ENCODE measurements at places on chromosomes 1 and 21.

DNA sequence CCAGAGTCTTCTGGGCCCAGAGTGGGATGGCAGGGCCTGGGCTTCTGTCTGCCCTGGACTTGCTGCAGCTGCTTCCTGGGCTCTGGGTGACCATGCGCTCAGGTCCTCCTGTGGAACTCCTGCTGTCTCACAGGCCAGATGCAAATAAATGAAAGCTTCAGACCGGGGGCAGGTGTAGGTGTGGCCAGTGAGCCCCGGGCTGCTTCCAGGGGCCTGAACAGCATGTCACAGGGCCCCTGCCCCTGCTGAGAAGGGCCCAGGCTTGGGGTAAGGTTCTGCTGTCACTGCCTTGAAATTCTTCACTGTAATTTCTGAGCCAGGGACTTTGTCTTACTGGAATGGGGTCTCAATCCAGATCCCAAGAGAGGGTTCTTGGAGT, 2.5 kb upstream of the PKNOX1 start:
- no peak for DNase-seq

DNA sequence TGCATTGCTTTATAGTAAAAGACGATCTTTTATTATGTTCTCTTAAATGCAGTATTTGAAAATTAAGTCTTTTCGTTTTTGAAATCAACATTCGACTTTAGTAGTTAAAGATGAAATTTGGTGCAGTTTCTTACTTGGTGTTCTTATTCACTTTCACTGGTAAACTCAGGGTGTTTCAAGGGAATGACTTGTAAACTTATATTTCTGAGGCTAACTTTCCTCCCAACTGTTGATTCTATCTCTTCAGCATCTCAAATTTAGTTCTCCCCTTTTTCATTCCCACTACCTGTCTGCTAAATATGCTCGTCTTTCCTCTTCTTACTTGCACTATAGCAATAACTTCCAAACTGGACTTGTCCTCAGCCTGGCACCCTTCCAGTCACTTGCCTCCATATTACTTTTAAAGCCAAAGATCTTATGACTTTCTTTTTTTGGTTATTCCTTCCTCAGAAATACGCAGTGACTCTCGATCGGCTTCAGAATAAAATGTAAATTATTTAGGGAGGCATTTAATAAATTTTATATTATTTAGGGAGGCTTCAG, 988 bp downstream of the SLC35A3 start:
- DNase-seq: no peak

DNA sequence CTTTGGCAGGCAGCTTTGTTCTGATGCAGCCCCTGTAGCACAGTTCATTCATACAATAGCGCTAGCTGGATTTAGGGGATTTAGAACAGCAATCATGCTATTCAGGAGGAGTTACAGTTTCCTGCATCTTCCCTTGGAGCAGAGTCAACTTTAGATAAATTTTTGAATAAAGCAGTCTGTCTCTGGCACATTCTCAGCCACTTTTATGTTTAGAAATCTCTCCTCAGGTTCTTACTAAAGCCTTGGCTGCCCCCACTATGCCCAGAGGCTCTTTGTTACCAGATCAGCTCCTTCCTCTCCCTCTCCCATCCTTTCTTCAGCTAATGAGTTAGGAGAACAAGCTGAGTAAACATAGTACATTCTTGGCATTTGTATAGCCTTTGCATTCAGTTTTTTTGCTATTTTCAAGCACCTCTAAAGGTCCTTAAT, 17.0 kb upstream of the PIGC start:
- no peak for DNase-seq

- no peak for DNase-seq
These were observed 39.0 kb downstream of the TNFRSF8 start for GRCh38 chr1:12102066-12102465.

GRCh38 chr21:45992301-45993209, 11.0 kb downstream of the COL6A1 start:
- DNase-seq: no peak

DNA sequence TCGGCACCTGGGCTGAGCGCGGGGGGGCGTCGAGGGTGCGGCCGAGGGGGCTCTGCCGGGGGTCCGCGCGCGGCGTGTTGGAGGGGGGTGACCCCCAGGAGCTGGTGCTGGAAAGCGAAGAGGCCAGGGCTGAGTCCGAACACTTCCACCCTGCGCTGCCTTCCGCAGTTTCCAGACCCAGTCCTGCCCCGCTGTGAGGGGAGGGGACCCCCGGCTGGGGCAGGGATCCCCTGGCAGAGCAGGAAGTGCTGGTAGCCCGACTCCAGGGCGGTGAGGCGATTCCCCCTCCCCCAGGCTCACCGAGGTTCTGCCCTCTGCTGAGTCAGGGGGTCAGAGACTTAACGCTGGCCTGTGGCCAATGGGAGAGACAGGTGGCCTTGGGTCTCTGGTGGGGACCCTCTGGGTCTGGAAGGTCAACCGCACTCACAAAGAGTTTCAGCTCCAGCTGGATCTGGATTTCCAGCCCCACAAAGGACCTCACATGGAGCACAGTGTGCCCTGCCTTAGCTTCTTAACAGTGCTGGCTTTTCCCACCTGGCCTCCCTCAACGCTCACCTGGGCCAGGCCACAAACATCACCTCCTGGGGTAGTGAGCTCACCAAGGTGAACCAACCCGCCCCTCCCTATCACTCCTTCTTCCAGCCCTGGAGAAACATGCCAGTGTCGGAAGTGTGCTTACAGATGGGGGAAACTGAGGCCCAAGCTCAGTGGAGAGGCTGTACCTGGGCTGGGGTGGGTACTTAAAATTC, 39.8 kb upstream of the SYNC start:
- DNase-seq: no peak

DNA sequence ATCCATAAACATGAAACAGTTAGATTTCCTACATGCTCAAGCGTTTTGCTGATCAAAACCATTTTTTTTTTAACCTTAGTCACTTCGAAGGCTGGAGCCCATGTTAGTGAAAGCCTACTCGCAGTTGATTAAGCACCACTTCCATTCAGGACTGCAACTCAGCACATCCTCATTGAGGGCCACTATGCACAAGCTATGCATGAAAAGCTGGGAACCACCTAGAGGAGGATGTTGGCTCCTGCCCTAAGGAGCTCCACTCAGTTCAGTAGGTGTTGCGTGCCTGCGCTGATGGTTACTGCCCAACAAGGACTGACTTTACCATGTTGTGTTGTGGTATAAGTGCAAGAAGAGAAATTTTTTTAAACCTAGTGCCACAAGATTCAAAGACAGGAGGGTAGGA, 181.4 kb upstream of the L1TD1 start:
- no peak for DNase-seq

DNA sequence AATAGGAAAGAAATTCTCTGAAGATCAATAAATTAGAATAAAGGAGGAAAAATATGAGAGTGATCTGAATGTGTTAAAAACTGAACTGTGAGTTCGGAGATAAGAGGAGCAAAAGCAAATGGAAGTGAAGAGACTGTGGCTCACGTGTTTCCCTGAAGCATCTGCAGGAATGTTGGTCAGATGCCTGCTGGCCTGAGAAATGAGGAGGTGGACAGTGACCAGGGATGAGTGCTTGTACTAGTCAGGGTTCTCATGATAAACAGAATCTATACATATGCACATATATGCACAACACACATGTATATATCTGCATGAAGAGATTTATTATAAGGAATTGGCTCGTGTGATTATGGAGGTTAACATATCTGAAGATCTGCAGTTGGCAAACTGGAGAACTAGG, 103.4 kb upstream of the TIAM1 start:
- DNase-seq: peak; percentile 38

- no peak for DNase-seq
These were observed 20.5 kb downstream of the KCNC4 start for GRCh38 chr1:110230381-110231199.

- DNase-seq: no peak
These were observed 138.4 kb downstream of the PLXNA2 start for GRCh38 chr1:208105756-208106155.

- peak; percentile 57 for DNase-seq
These were observed 103.7 kb upstream of the NFIA start for GRCh38 chr1:60978421-60979357.

- DNase-seq: no peak
These were observed 27.3 kb downstream of the CAMK2N1 start for GRCh38 chr1:20458717-20459116.

- no peak for DNase-seq
These were observed 134.8 kb downstream of the BACH1 start for GRCh38 chr21:29433366-29434059.

DNA sequence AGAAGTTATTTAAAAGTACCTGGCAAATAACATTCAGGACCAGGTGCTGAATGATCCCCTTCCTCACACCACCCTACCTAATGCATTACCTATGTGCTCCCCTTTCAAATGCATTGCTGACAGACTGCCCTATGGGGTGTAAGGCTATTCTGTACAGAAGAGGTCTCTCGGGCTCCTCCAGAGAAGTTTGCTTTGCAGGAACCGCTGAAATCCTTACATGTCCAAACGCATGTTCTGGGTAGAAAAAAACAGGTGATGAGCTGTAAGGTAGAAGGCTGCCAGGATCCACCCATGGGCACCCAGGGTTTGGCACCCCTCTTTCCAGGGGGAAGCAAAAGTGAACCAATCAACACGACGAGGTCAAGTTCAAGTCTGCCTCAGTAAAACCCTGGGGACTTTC, 58.3 kb upstream of the TARBP1 start:
- no peak for DNase-seq

GRCh38 chr1:65163201-65163805, 15.3 kb downstream of the AK4 start:
- DNase-seq: no peak

- DNase-seq: peak; percentile 3
These were observed 170.9 kb downstream of the LRRC7 start for GRCh38 chr1:69738458-69739250.

DNA sequence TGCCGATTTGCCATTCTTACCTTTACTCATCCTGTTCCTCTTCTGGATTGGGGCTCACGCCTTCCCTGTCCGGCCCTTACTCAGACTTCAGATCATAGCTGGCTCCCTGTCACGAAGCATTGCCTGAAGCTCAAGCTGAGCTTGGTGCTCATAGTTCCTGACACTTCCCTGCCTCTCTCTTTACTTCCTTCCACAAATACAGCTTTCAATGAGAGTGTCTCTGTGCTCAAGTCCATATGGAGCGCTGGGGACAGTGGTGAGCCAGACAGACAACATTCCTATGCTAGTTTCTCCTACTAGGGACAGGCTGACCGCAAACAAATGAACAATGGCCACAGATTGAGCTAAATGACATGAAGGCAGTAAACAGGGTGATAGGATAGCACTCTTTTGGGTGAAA, 38.1 kb downstream of the HHAT start:
- no peak for DNase-seq

GRCh38 chr1:92486251-92487077, at the start of gene GFI1:
Gene GFI1, minus strand, starts transcription at chr1:92486925. Its CDS starts 3,438 bp downstream, at chr1:92483487.
- DNase-seq: no peak

- no peak for DNase-seq
These were observed 324.6 kb downstream of the SPATA17 start for GRCh38 chr1:217955723-217956122.

GRCh38 chr1:103514920-103515503, 10.5 kb upstream of the RNPC3 start:
- peak; percentile 60 for DNase-seq

DNA sequence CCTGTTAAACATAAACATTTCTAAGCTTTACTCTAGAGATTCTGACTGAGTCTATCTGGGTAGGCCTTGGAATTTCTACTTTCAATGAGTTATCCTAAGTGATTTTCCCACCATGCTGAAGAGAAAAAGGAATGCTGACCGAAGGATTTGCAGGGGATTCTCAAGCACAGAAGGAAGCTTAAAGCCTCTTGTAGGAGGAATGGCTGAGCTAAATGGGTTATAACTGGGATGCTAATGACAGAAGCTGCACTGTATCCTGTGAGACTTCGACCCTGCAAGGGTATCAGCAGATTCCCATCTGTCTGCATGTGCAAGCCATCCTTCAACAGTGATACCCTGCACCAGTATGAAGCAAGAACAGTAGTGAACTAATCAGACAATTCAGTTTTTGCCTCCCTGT, 35.4 kb downstream of the SLC35D1 start:
- DNase-seq: peak; percentile 14

DNA sequence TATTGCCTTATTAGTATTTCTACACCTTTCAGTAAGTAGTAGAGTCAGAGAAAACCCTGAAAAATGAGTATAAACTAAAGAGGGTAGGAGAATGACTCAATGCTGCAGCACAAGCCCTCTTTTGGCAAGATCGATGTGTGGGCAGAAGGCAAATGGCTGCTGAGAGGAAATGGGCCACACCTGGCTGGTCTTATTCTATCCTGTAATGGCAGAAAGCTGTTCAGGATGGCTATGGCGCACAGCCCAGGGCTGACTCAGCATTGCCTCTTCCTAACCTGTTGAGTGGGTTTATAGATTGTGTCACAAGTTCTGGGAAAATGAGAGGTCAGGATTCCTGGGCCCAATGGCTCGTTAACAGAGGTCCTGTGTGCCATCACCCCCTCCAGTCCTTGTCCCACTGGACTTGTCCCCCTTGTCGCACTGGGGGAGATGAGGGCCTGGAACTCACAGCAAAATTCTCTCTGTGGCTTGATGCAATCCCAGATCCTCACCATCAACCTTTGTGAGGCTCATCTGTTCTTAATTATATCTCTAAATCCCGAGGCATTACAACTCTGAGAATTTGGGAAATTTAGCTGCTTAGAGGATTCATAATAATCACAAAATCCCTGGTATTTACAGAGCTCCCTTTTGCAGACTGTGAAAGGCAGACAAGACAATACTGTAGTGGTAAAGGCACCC, 13.2 kb downstream of the HMGB4 start:
- DNase-seq: peak; percentile 97

GRCh38 chr1:203569490-203570318, 56.9 kb upstream of the ATP2B4 start:
- DNase-seq: no peak

GRCh38 chr1:115337276-115337632, 795 bp downstream of the NGF start:
- no peak for DNase-seq

DNA sequence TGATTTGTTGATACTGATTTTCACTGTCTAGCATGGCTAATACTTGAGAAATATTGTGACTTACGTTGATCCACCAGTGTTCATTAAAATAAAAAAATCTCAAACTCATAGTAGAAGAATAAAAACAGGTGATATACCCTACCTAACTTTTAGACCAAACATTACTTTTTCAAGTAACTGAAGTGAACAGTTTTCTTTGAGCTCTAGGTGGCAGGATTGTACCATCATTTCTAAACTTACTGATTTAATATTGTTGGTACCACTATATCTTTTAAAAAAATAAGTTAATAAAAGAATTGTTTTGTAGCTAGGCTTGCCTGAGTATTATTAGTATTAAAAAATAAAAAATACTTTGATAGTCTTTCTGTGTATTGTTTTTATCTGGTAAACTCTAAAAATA, 21.5 kb downstream of the CDC73 start:
- peak; percentile 16 for DNase-seq

DNA sequence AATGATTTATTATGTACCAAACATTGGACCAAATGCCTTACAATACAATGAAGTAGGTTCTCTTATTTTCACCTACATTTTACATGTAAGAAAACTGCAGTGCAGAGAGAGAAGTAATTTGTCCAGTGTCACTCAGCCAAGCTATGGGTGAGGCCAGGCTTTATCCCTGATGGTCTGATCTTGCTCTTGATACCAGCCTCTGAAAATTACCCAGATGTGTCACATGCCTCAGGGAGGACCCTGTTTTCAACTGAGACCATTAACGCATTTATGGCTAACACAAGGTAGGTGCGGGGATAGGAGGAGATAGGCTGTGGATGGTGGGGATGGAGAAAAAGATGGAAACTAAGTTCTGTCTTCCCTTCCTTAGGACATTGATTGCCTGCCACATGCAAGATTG, 56.9 kb downstream of the NGF start:
- no peak for DNase-seq

- no peak for DNase-seq
These were observed 4.1 kb downstream of the GSTM5 start for GRCh38 chr1:109716121-109716520.

- peak; percentile 49 for DNase-seq
These were observed 14.1 kb downstream of the EVA1C start for GRCh38 chr21:32426592-32427051.
